ENCODE measurements at places on chromosomes 2 and 18. TPM values are rescaled to one million over a fixed set of nuclear protein-coding genes. Genes with fewer than 3 reads are reported as not detected.

Gene BOLL
- not detected for polyA plus RNA-seq

Gene BOK
- polyA plus RNA-seq = 29.8 TPM

Gene ANKRD44
- 1.1 TPM for polyA plus RNA-seq

Gene NEURL3
- polyA plus RNA-seq = not detected

Gene KCNG2
- polyA plus RNA-seq = 0.04 TPM

Gene RELCH
- polyA plus RNA-seq = 29.4 TPM

Gene ERMN
- 0.10 TPM for polyA plus RNA-seq

Gene AP1S3
- 5.7 TPM for polyA plus RNA-seq

Gene OTOS
- polyA plus RNA-seq = not detected

Gene STARD6
- not detected for polyA plus RNA-seq

Gene RND3
- polyA plus RNA-seq = 47.6 TPM

Gene MALL
- 235 TPM for polyA plus RNA-seq

Gene FOSL2
- 53.2 TPM for polyA plus RNA-seq

Gene IRS1
- 3.7 TPM for polyA plus RNA-seq

Gene LIMS3
- 0.26 TPM for polyA plus RNA-seq

Gene MTIF2
- 18.5 TPM for polyA plus RNA-seq

Gene CLIP4
- polyA plus RNA-seq = 12.4 TPM

Gene BMP10
- polyA plus RNA-seq = not detected

Gene C1QL2
- not detected for polyA plus RNA-seq

Gene AQP12B
- polyA plus RNA-seq = not detected

Gene SUMO1
- 73.5 TPM for polyA plus RNA-seq

Gene NTSR2
- polyA plus RNA-seq = not detected

Gene CAPN14
- 72.7 TPM for polyA plus RNA-seq

Gene GTF2A1L
- 0.24 TPM for polyA plus RNA-seq

Gene ACOXL
- polyA plus RNA-seq = not detected

Gene LOXL3
- 0.71 TPM for polyA plus RNA-seq

Gene GKN1
- 0.25 TPM for polyA plus RNA-seq

Gene DUSP2
- 2.8 TPM for polyA plus RNA-seq

Gene PPM1G
- polyA plus RNA-seq = 40.3 TPM

Gene RAB17
- 7.0 TPM for polyA plus RNA-seq

Gene TGFA
- 24.7 TPM for polyA plus RNA-seq

Gene ST8SIA5
- 0.06 TPM for polyA plus RNA-seq

Gene HOXD4
- 0.61 TPM for polyA plus RNA-seq

Gene UGT1A4
- polyA plus RNA-seq = 0.69 TPM

Gene LRP1B
- 0.10 TPM for polyA plus RNA-seq

Gene TRIB2
- polyA plus RNA-seq = 10.0 TPM

Gene GAREM2
- polyA plus RNA-seq = 0.64 TPM

Gene CROCC2
- polyA plus RNA-seq = 0.12 TPM

Gene SERPINB4
- 19.3 TPM for polyA plus RNA-seq

All from esophagus (tissue), 2 donors.